Activated effector memory CD4-positive, alpha-beta T cell treated with Interleukin-2 at 50 U/mL for 16 hours (primary cell): ENCODE measurements at places on chromosomes 6 and 20.

DNA sequence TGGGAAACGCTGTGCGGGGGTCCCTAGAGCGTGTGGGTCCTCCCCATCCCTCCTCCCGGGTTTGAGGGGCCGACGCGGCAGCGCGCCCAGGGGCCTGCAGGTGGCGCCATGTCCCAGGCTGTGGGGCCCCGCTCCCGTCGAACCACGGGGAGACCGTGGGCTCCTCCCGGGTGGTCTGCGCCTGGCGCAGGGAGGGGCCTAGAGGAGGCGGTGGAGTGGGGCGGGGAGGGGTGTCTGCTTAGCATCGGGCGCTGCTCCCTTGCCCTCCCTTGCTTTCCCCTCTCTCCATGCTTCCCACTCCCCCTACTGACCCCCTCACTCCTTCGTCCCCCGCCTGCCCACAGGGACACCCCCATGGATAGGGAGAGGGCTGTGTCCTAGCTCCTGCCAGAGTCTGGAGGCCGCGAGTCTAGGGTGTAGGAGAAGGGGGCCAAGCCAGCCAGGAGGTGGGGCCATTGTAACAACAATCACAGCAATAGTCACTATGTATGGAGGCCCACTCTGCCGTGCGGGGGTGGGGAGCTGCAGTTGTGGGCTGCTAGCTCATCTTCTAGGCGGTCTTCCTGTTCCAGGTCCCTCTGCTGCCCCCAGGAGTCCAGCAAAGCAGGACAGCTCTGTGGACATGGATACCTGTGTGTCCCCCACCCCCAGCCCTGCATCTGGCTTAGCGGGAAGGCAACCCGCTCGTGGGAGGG lies 51.7 kb downstream of the CHMP4B start:
- DNase-seq = peak; percentile 12

GRCh38 chr6:7650878-7651277 lies 60.9 kb downstream of the SNRNP48 start:
- no peak for DNase-seq

DNA sequence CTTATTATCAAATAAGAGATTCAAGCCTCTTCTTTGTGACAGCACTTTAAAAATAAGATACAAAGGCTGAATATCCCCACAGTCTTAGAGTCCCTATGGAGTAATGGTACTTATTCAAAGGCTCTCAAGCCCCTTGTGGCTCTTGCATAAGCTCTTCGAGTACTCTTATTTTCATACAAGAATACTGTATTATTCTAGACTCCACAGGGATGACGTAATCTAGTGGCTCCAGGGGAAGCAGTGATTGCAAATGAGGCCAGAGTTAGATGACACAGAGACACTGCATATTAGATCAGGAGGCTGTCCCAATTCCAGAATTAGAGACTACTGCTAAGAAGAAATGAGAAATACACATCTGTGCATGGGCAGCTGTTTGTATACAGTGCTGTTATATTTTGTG lies 1195.9 kb upstream of the MAP3K7 start:
- no peak for DNase-seq

DNA sequence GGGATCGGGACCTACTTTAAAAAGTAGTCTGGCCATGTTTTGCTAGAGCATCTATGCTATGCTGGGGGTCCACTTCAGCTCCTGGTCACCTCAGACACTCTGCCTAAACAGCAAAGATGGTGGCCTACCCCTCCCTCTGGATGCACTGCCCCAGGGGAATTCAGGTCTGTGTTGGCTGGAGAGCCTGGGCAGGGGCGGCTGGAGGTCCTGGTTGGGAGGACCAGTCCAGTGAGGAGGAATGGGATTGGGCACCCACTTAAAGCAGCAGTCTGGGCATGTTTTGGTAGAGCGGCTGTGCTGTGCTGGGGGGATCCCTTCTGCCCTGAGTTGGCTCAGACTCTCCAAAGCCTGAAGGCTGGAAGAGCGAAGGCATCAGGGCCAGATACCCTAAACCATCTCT lies 23.2 kb upstream of the TCF21 start:
- no peak for DNase-seq

- peak; percentile 45 for DNase-seq
These were observed at the start of gene EEF1A2 for GRCh38 chr20:63498960-63499337. TSS of gene EEF1A2 (minus strand) at chr20:63499083. CDS start at chr20:63497763, 1,320 bp downstream.

DNA sequence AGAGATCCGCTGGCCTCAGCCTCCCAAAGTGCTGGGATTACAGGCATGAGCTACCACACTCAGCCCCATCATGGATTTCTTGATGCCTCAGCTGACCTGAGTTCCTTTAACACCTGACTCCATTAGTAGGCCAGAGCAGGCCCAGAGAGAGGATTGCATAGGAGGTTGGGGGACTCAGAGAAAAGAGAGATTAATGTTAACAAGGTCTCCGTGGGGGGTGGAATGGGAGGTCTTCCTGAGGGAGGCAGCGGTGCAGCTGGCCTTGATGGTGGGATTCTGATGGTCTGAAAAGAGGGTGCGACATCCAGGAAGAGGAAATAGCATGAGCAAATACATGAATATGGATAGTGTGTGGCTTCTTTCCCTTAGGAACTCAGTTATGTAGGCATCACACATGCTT lies 9.9 kb downstream of the SGK2 start:
- no peak for DNase-seq

DNA sequence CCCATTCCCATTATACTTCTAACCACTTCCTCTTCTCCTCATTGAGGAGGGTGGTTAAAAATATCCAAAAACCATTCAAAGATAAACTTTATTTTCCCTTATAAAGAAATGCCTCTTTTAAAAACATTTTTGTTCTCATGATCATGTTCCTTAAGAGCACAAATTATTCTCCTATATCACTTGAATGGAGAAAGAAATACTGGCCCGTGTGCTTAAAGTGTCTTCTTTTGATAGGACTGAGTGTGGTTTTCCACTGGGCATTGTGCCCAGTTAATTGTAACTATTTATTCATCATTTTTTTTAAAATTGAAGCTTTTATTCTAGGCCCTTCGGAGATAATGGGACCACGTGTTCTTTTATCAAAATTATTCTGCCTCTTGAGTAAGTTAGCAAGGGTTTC lies 871.5 kb downstream of the QKI start:
- DNase-seq = no peak

- DNase-seq = peak; percentile 38
These were observed 17.6 kb downstream of the PRDM1 start for GRCh38 chr6:106103728-106104109.

DNA sequence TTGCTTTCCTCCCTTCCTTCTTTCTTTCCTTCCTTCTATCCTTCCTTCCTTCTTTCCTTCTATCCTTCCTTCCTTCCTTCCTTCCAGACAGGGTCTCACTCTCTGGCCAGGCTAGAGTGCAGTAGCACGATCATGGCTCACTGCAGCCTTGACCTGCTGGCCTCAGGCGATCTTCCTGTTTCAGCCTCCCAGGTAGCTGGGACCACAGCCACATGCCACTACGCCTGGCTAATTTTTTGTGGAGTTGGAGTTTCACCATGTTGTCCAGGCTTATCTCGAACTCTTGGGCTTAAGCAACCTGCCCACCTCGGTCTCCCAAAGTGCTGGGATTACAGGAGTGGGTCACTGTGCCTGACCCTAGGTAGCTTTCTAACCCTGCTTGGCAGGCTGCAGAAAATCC lies 12.2 kb upstream of the SEC63 start:
- no peak for DNase-seq

- DNase-seq = no peak
These were observed 90.9 kb downstream of the GJA10 start for GRCh38 chr6:89984926-89985750.

GRCh38 chr6:113496166-113496565 lies 361.0 kb upstream of the MARCKS start:
- no peak for DNase-seq

DNA sequence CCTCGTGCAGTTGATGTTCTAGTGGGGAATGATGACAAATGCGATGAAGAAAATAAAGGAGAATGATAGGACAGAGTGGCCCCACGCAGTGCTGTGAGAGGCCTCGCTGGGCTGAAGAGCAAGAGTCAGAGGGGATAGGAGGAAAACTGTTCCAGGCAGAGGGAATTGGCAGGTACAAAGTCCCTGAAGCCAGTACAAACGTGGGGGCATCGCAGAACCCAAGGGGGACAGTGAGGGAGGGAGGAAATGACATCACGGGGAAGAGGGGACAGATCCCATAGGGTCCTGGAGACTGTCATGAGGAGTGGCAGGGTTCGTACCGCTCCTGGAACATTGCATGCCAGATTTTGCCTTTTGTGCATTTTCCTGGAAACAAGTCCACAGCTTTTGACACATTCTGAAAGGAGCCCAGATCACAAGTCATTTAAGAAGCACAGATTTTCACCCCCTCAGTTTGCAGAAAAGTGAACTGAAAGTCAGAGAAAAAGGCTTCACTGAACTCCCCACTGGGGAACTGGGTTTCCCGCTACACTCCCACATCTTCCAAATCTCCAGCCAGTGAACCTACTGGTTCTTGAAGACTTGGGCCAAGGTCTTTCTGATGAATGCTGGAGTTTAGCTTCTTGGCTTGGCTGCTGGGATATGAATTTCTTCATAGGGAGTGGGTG lies 77.0 kb downstream of the SULF2 start:
- no peak for DNase-seq

GRCh38 chr6:17881085-17881858 lies 106.2 kb downstream of the KIF13A start:
- no peak for DNase-seq

DNA sequence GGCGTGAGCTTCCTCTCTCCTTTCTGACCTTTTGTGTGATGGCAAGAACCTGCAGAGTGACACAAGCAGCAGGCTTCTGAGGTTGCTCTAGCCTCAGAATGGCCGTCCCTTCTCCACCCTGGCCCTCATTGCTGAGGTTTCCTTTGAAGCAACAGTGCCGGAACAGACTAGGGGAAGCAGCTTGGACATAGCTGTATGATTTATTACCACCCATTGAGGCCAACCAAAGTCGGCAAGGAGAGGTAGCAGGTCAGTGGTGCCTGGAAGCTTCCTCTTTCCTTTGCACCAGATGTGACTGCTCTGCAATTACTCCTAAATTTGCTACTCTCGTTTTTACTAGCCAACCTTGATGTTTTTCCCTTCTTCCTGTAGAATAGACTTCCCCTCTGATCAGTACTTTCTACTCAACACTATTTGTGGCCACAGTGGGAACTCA lies 31.4 kb downstream of the PTPN1 start:
- no peak for DNase-seq

- DNase-seq = no peak
These were observed 58.7 kb upstream of the TGM3 start for GRCh38 chr20:2237059-2237458.

DNA sequence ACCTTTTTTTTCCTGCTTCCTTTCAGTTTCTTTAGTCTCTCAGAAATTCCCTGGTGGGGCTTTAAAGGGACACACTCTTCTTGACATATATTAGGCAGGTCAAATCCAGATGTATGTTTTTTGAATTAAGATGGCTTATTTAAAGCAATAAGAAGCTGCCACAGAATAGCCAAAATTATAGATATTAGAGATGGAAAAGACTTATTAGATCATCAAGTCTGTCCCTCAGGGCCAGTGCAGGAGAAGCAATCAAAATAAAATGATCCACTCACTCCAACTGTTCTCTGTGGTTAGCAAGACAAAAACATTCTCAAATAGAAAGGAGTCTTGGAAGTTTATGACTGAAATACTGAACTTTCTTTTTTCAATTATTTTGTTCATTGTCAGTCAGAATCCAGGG lies 462.8 kb downstream of the CDC5L start:
- no peak for DNase-seq

DNA sequence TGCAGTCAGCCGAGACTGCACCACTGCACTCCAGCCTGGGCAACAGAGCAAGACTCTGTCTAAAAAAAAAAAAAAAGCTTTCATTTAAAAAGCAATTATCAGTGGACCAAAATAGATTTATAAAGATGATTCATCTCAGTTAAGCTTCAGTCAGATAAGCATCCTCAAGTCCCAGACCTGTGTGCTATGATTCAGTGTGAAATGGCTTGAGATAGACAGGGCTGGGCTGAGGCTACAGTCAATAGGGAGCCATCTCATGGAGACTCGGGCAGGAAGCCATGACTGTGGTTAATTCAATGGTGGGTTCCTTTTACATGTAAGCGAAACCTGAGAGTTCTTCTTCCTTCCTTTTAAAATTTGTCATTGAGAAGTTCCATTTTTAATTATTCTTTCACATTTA lies 276.0 kb downstream of the TFAP2A start:
- DNase-seq = no peak

DNA sequence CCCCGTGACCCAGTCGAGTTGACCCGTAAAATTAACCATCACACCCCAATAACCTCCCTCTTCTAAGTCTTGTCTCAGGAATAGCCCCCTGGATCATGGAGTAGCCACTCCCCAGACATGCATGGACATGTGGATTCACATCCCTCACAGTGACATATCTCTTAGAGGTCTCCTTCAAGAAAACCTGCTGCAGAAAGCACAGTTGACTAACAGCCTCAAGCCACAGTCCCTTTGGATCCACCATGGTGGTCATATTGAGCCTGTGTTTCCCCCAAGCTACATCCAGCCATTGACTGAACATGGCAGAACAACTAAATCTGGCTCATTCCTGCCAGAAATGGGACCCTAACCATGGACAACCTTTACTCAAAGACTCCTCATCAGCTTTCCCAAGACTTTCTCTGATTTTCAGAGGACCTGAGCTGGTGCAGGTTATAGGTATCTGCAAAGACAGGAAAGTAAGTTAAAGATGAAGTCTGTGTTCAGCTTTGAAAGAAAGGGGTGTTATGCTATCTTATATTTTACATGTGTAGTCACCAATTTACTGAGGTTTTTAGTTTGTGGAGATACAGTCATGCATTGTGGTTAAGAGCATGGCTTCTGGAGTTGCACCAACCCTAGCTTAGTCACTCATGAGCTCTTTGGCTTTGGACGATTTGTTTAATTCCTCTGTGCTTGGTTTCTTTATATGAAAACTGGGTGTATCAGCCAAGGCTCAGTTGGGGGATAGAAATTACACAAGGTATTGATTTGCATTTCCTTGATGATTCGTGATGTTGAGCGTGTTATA lies 219.1 kb downstream of the MYLK4 start:
- DNase-seq = no peak

DNA sequence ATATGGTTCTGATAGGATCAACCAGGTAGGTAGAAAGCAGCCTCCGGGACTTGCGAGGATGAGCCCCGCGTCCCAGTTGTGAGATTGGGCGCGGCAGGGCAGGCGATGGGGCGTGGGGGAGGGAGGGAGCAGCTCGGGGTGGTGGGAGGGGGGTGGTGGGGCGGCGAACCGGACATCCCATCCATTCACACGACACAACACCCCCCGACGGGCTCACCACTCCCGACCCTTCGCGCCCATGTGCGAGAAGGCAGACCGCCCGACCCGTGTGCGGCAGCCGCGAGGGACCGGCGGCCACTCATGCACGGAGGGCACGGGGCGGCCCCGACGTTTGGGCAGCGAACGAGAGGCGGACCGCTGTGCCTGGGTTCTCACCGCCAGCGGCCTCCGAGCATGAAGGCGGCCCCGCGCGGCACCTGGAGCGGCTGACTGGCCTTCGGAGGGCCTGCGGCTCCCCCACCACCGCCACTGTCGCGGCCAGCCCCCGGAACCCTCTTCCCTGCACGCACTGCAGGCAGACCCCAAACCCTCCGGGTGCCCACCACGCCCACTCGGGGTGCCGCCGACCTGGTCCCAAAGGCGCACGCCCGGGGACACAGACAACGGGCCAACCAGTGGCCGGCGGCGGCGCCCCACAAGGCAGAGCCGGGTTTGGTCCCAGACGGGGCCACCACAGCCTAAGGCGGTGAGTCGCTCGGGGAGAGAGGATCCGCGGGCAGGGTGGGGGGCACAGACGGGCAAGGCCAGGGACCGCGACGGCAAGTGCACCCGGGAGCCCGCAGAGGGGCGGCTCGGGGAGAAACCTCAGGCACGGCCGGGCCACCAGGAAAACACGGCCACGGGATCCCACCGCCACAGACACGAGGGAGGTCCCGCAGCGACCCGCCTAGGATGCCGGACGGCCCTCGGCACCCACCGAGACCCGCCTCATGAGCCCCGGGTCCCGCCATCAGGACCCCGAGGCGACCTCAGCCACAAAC lies 769.2 kb upstream of the DEFB115 start:
- no peak for DNase-seq

GRCh38 chr6:15368873-15369272 lies 123.0 kb downstream of the JARID2 start:
- DNase-seq = no peak
